Endothelial cell (in vitro differentiated cells): ENCODE measurements at places on chromosomes 11 and 22. TPM values are rescaled to one million over a fixed set of nuclear protein-coding genes. Genes with fewer than 3 reads are reported as not detected.

Gene OR8D4
- total RNA-seq = not detected

Gene VWCE
- 25.3 TPM for total RNA-seq

Gene DAGLA
- 3.2 TPM for total RNA-seq

Gene SERPINH1
- 449 TPM for total RNA-seq

GRCh38 chr22:20982563-20982882 lies 426 bp downstream of the LZTR1 start:
- H3K4me1 ChIP-seq = peaks cover 14% of the 10 kb centered on the region
- H3K36me3 ChIP-seq = peaks cover 7% of the 10 kb centered on the region
- peak overlapping the region; percentile 100 for H3K4me3 ChIP-seq
- DNase-seq = no peak
- peak overlapping the region; percentile 84 for H3K27ac ChIP-seq

- no peak overlapping the region for H3K4me3 ChIP-seq
- no peaks in the 10 kb centered on the region for H3K36me3 ChIP-seq
- no peak overlapping the region for H3K27ac ChIP-seq
Observed at GRCh38 chr22:24588757-24589481, 4.0 kb downstream of the LRRC75B start.

DNA sequence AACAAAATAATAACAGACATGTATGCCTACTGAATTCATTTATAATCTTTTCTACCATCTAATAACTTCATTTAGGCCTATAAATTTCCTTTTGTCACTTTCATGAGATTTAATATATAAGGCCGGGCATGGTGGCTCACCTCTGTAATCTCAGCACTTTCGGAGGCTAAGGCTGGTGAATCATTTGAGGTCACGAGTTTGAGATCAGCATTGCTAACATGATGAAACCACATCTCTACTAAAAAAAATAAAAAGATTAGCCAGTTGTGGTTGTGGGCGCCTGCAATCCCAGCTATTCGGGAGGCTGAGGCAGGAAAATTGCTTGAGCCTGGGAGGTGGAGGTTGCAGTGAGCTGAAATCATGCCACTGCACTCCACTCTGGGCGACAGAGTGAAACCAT lies 14.2 kb upstream of the NTM start:
- H3K27me3 ChIP-seq = no peaks in the 10 kb centered on the region
- no peak overlapping the region for H3K27ac ChIP-seq
